Activated naive CD8-positive, alpha-beta T cell treated with anti-CD3 and anti-CD28 coated beads, Interleukin-2, amount 10 ng/mL, durations not matched to agents 7 days and 5 days (primary cell): ENCODE measurements at places on chromosomes 12 and 14.

GRCh38 chr12:26836201-26836600, 3.2 kb upstream of the ITPR2 start:
- no peak for DNase-seq

GRCh38 chr12:110537605-110538409, 35.7 kb downstream of the RAD9B start:
- DNase-seq, result no peak

DNA sequence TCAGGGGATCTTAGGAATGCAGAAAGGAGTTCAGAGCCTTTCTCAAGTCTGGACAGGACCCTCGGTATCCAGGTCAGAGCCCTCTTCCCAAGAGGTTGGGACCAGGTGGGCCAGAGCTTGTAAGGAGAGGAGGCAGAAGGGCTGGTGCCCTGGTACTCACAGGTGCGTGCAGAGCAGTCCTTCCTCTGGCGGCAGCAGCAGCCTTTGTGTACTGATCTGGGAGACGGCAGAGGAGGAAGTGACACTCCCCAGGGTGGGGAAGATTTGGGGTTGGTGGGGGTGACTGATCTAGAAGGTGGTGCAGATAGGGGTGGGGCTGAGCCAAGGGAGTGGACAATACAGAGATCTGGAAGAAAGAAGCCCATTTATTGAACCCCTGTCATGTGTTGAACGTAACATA, at the start of gene ITGB7:
Gene ITGB7, minus strand, starts transcription at position 210 of the 400 bp plus-strand sequence. CDS start 6,808 bp downstream, outside the sequence.
- DNase-seq, result peak; percentile 79

DNA sequence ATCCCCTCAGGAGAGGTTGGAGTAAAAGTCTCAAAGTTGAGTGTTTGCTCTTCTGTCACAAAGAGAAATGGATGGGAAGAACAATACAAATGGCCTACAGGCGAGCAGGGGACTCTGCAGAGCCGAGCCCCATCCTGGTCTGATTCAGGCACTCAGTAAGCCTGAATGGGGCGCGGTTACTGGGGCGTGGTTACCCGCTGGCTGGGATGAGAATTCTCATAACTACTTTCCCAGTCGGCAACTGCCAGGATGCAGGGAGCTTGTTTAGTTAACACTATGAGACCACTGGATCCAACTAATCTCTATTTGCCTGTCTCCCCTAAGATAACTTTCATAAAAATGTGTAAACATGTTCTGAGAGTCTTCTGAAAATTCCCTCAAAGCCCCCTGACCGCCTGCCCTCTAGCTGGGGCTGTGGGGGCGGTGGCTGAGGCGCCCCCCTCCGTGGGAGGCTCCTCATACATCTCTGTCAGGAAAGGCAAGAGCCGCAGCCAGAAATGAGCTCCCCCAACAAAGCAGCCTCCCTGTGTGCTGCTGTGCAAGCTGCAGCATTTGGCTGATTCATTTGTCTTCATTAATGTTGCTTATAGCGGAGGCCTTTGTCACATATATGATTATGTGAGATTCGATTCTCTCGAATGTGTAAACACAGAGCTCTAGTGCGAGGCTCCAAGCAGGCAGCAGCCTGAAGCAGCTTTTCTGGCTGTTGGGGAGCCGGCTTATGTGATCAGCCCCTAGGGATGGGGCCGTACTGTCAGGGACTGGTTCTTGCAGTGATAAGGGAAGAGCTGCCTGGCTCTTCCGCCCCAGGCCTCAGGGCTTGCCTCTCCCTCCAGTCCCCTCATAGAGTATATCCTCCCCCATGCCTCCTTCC, 126.1 kb upstream of the ARHGAP5 start:
- DNase-seq, result no peak

DNA sequence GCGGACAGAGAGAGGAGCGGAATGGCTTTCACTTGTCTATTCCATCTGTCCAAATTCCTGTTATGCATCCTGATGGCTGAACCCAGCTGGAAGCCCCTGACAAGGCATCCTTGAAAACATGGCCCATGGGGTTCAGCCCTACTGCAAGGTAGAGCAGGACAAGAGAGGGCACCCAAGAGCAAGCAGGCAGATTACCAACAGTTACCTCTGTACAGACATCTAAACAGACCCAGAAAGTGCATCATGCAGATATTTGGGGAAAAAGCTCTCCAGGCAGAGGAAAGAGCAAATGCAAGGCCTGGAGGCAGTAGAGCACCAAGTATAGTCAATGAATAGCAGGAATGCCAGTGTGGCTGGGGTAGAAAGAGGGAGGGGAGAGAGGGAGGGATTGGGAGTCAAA, 407.5 kb downstream of the PCNX1 start:
- DNase-seq, result no peak

DNA sequence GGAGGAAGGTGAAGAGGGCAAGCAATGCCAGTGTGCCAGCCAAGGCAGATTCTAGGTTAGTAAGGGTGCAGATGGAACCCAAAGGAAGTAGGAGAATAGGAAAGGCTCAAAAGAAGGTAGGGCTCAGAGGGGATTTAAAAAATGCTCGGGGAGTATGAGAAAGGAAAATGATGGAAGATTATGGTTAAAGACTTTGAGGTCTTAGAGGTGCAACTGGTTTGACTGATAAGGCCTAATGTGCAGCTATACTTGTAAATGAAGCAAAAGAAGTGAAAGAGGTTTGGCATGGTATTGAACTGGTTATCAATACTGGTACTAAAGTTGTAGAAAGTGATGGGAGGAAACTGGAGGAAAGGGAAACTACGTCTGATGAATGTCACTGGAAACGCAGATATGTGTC, 94.7 kb downstream of the RPS6KA5 start:
- no peak for DNase-seq

DNA sequence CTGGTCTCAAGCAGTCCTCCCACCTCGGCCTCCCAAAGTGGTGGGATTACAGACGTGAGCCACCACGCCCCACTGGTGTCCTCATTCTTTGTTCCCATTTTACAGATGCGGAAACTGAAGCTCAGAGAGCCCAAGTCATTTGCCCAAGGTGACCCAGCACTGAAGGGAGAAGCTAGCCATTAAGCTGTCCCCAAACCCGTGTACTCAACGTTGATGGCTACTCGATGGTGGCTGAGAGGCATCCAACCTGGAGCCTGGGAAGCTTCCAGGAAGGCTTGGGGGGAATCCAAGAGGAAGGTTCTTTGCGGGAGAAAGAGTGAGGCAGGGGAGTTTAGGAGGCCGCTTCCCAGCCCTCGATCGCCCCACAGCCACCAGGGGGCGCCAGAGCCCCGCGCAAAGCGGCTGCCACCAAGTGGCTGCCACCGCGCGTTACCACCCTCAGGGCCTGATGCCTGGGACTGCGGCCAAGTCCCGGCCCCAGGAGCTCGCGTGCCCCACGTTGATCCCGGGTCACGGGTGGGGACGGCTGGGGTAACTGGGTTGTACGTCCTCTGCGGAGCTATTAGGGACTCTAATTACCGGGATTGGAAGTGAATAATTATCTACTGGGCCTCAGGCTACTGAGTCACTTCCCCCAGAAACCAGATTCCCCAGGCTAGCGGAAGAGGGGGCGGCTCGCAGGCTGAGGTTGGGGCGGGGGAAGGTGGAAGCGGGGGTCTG, 8.8 kb upstream of the SH2B3 start:
- peak; percentile 96 for DNase-seq

DNA sequence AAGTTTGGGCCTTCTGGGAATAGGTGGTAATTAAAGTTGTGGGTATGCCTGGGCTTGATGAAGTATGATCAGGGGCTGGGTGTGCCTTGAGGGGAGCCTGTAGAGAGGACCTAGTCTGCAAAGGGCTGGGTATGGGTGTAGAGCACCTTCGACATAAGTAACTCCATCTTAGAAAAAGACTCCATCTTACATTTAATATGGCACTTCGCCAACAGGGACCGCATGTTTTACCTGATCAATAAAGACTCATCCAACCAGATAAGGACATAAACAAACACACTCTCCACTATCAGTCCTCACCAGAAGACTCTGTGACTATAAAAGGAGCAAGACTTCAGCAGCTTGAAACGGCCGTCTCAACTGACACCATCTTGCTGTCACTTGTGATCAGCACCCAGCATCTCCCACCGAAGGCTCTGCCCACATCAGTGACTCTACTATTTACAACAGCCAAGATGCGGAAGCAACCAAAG, 23.5 kb upstream of the GPR68 start:
- no peak for DNase-seq

GRCh38 chr14:54901380-54902142, 1.1 kb downstream of the GCH1 start:
- peak; percentile 41 for DNase-seq

- DNase-seq, result no peak
These were observed 87.8 kb upstream of the BTG1 start for GRCh38 chr12:92233346-92234015.

GRCh38 chr14:81437244-81437643, 37.1 kb upstream of the STON2 start:
- DNase-seq, result no peak

DNA sequence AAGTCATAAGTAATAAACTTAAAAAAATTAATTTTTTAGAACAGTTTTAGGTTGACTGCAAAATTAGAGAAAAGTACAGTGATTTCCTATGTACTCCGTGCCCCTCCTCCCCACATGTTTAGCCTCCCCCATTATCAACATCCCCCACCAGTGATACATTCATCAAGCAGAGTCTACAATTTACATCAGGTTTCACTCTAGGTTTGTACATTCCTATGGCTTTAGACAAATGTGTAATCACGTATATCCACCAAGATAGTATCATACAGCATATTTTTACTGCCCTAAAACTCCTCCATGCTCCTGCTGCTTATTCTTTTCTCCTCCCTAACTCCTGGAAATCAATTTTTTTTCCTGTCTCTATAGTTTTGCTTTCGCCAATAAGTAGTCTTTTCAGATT, 438.7 kb downstream of the LRFN5 start:
- no peak for DNase-seq

- no peak for DNase-seq
These were observed 54.9 kb upstream of the TMX1 start for GRCh38 chr14:51185180-51185579.

DNA sequence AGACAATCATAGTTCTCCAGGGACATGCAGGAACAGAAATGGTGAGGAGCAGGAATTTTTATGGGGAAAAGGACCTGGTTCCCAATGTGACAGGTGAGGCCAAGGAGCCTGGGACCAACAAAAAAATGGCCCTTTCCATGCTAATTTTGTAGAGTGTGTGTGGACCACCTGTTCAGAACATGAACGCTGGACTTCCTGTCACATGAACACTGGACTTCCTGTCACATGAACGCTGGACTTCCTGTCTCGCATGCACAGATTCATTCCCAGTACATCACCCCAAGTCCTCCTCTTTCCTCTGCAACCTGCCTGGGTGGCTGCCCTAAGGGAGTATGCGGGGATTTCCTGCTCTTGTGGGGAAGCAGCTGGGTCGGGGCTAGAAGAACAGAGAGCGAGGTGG, 10.1 kb downstream of the FGF6 start:
- no peak for DNase-seq

- no peak for DNase-seq
These were observed 113.0 kb downstream of the BEGAIN start for GRCh38 chr14:100474196-100474595.

DNA sequence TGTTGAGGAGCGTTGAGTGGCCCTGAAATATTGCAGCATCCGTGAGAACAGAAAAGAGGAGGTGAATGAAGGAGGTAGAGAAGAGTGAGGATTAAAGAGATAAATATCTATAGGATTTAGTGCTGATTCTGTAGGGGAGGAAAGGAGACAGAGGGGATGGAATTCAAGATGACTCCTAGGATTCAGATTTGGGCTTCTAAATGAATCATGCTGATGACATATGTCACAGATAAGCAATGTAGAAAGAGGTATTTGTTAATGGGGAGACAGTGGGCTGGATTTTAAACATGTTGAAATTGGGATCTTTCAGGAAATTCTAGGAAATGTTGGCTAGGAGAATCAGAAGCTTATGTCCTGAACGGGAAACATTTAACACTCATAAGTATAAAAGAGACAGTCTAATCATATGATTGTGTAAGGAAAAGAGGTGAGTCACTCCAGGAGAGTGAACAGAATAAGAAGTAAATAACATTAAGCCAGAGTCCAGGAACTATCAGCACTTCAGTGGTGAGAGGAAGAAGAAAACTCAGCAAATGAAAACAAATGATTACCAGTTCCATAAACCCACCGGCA, 58.1 kb upstream of the DIO2 start:
- no peak for DNase-seq

DNA sequence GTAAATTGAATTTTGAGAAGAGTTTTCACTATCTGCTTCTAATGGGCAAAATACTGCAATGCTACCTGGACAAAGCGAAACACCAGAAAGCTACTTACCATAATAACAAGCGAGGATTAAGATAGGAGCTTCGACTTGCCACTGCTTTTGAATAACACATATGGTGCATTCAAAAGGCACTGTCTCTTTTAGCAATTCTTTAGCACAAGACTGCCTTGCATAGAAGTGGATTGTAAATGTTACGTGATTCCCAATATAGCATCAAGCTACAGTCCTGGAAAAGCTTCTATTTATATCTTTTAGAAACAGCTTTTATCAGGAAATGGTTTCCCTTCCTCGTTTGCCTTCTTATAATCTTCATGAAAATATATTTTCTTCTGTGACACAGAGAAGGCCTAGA, 258.7 kb upstream of the PDE3A start:
- DNase-seq, result no peak

DNA sequence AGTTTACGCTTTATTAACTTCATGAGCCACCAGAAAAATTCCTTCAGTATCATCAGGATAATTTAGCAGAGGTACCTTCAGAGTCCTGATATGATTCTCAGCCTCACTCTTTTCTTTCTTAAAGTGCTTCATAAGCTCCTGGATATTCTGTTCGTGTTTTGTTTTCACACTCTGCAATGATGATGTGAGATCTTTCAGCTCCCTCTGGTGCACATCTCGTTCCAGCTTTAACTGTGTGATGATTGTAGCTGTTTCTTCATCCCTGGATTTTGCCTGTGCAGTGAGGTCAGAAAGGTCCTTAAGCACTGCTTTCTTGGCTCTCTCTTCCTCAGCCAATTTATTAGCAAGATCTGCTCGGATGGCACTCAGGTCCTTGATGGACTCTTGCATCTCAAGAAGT, 156.7 kb downstream of the CEP128 start:
- no peak for DNase-seq

- DNase-seq, result no peak
These were observed 38.7 kb downstream of the TUNAR start for GRCh38 chr14:95915330-95915729.

GRCh38 chr12:127785986-127786590, 480.9 kb upstream of the TMEM132C start:
- no peak for DNase-seq

- DNase-seq, result no peak
These were observed 6.7 kb downstream of the PAPOLA start for GRCh38 chr14:96508900-96509299.
